Thoracic aorta (tissue), 2 donors: ENCODE measurements at places on chromosomes 1 and 21.
A peak's percentile ranks its signal among the peaks of the same experiment; 100 is the strongest.

GRCh38 chr1:59554011-59554663 lies 257.2 kb downstream of the FGGY start:
- no peak overlapping the region for H3K27ac ChIP-seq
- peaks cover 34% of the 10 kb centered on the region for H3K4me1 ChIP-seq
- no peak for DNase-seq
- H3K4me3 ChIP-seq = no peak overlapping the region
- H3K36me3 ChIP-seq = no peaks in the 10 kb centered on the region

GRCh38 chr1:176854758-176855745 lies 309.5 kb downstream of the ASTN1 start:
- H3K36me3 ChIP-seq = no peaks in the 10 kb centered on the region

DNA sequence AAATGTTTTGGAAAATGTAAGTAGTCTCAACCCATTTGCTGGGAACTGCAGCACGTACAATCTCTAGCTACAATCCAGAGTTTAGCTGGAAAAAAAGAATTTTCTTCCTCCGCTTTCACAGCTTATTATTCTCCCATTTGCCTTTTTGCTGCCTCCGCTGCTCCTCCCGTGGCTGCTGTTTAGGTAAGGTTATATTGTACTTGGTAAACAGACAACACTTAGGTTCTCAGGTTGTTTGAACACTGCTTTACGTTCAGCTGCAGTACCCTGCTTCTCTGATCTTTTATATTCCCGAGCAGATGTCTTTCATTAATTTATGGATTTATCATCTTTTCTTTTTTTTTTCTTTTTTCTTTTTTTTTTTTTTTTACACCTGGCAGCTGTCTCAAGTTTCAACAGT lies 14.3 kb downstream of the PROX1 start:
- no peaks in the 10 kb centered on the region for H3K4me1 ChIP-seq
- H3K4me3 ChIP-seq = no peak overlapping the region
- H3K36me3 ChIP-seq = no peaks in the 10 kb centered on the region
- H3K27ac ChIP-seq = no peak overlapping the region

DNA sequence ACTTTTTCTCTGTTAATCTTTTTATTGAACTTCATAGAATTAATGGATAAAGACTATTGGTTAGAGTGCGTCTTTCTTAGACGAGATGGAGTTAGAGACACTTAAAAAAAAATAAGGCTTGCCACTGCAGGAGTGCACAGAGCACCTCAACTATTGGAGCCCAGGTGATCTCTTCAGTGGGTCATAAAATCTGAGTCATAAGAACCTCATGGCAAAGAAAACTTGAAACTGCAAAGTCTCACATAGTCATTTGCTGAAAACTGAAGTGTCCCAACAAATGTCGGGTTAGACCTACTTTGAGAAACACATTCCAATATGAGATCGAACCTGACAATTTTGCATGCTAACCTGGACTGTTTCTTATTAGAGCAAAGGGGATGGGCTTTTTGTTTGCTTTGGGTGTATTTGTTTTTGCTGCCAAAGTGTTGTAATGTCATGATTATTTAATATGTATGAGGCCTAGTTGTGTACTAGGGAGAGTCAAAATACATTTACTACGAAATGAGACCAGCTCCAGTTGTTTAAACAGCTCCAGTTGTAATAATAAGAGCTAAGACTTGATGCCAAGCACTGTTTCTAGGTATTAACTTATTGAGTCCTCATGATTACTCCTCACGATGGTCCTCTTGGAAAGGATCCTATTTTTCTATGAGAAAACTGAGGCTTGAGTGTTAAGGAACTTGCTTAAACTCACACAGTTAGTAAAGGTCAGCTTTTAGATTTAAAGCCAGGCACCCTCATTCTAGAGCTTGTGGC lies 65.1 kb downstream of the DDR2 start:
- no peaks in the 10 kb centered on the region for H3K36me3 ChIP-seq
- H3K4me1 ChIP-seq = peaks cover 4% of the 10 kb centered on the region
- H3K4me3 ChIP-seq = no peak overlapping the region
- DNase-seq = no peak

DNA sequence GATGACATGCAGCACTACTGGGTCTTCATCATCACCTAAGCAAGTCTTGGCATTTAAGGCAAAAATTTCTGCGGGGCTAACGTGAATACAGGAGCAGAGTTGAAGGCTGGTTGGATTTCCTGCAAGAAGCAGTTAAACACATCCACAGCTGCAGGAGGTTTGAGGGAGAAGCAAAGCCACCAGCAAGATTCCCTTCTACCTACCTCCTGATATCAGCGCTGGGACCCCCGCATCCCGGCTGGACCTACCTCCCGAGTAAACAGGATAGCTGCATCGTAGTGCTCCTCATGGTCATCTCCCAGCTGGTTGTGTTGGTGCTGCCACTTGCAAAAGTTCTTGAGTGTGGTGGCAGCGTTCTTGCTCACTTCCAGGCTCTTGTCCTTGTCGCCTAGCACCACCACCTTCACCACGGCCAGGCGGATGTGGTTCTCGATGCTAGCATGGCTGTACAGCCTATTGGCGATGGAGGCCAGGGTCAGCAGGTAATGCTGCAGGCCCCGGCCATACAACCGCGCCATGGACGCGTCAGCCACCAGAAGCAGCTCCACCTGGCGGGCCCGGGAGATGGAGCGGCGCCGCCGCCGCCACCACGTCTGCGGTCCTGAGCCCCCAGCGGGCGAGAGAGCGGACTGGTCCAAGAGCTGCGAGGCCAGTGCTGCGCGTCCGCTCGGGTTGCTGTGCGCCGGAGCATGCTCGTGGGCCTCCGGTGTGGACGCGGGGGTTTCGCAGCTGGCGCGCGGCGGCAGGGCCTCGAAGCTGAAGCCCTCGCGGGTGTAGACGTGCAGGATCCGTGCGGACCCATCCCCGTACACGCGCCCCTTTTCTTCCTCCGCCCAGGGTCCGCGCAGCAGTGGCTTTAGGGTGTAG lies 1.6 kb downstream of the ADAMTS5 start:
- no peak for DNase-seq
- no peaks in the 10 kb centered on the region for H3K36me3 ChIP-seq
- H3K4me1 ChIP-seq = peaks cover 11% of the 10 kb centered on the region
- H3K4me3 ChIP-seq = peak overlapping the region; percentile 77
- no peaks in the 10 kb centered on the region for H3K27me3 ChIP-seq

DNA sequence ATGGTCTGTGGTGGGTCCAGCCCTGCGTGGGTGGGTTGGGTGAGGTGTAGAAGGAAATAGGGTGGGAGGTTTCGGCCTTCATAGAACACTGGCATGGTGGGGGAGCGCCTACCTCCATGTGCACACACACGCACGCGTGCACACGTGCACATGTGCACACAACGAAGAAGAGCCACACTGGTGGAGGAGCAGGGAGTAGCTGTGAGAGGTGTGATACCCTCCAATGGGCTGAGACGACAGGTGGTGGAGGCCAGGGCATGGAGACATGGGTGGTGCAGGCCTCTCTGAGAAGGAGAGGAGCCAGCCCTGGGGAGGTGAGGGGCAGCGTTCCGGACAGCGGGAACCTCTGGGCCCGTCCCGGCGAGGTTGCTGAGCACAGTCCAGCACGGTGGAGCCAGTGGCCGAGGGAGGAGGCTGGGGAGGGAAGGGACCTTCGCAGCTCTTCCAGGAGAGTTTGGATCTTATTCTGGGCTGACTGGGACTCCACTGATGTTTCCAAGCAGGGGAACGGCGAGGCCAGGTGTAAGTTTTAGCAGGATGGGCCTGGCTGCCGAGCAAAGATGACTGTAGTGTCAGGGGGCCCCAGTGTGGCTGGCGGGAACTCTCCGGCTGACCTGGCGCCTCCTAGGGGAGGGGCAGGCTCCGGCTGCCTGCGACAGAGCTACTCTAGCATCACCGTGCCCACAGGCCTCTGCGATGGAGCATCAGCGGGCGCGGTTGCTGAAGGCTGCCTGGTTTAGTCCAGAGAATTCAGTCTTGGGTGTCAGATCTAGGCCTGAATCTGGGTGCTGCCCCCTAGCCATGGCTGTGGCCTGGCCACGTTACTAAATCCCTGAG lies 107.2 kb downstream of the ARHGEF10L start:
- peak overlapping the region; percentile 92 for H3K27ac ChIP-seq
- H3K27me3 ChIP-seq = no peaks in the 10 kb centered on the region
- peaks cover 57% of the 10 kb centered on the region for H3K36me3 ChIP-seq
- DNase-seq = no peak
- no peak overlapping the region for H3K4me3 ChIP-seq
- peaks cover 17% of the 10 kb centered on the region for H3K4me1 ChIP-seq

DNA sequence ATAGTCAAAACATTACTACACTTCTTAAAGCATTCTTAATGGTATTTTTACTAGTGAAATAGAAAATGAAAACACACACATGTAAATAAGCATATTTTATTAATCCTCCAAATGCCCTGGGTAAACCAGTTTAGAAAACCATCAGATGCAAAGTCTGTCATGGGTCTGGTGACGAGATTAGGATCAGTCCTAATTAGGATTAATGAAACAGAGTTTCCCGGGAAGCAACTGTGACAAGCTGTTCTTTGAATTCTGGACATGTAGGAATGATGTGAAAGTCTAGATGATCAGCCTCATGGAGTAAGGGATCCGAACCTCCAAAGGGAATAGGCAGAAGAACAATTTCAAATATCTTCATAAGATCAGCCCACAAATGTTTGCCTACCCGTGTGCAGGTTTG lies 250.2 kb downstream of the KIF26B start:
- H3K27me3 ChIP-seq = no peaks in the 10 kb centered on the region
- H3K4me3 ChIP-seq = no peak overlapping the region
- DNase-seq = no peak
- H3K27ac ChIP-seq = no peak overlapping the region

- DNase-seq = no peak
- no peaks in the 10 kb centered on the region for H3K4me1 ChIP-seq
- H3K36me3 ChIP-seq = no peaks in the 10 kb centered on the region
- no peaks in the 10 kb centered on the region for H3K27me3 ChIP-seq
Measured at GRCh38 chr1:77084457-77084856, 134.8 kb downstream of the PIGK start.

- H3K36me3 ChIP-seq = no peaks in the 10 kb centered on the region
- no peak overlapping the region for H3K27ac ChIP-seq
- peaks cover 17% of the 10 kb centered on the region for H3K27me3 ChIP-seq
- no peak overlapping the region for H3K4me3 ChIP-seq
- no peak for DNase-seq
Measured at GRCh38 chr1:200034262-200034557, 6.7 kb downstream of the NR5A2 start.

DNA sequence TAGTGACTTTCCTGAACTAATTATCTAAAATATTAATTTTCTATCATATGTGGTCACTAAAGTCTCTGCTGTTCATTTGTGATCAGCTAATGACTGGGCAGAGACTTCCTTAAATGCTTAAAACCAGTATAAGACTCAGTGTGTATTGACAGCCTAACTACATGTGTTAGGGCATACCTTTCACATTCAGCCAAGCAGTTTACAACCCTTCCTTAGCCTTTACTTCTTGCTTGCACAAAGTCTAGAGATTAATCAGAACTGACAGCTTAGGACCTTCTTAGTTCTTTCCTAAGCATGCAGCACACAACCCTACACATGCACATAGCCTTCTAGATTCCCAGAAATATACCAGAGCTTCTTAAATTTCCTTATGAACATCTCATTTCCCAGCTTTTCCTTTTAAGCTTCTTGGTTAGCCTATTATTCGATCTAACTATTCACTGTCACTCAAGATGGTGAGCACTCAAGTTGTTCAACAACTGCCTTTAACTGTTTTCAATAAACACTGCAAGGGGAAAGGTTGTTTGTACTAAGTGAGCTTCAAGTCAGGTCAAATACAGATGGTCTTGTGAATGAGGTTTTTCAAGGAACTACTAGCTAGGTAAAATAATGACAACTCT lies 13.4 kb downstream of the EYA3 start:
- H3K27ac ChIP-seq = peak overlapping the region; percentile 61
- peaks cover 4% of the 10 kb centered on the region for H3K36me3 ChIP-seq
- H3K27me3 ChIP-seq = no peaks in the 10 kb centered on the region
- no peak for DNase-seq

DNA sequence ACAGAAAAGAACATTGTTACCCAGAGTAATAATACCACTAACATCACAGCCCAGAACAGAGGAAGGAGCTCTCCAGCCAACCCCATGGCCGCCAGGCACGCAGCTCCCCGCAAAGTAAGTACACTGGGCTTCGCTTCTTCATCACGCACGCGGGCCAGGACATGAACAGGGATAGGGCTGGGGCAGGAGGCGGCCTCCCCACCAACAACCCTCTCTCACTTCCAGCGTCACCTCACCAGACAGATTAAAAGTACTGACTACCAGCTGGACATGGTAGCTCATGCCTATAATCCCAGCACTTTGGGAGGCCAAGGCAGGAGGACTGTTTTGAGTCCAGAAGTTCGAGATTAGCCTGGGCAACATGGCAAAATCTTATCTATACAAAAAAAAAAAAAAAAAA lies 78.3 kb downstream of the NPHP4 start:
- no peaks in the 10 kb centered on the region for H3K36me3 ChIP-seq
- DNase-seq = no peak
- no peaks in the 10 kb centered on the region for H3K27me3 ChIP-seq
- peaks cover 5% of the 10 kb centered on the region for H3K4me1 ChIP-seq
- H3K27ac ChIP-seq = no peak overlapping the region

DNA sequence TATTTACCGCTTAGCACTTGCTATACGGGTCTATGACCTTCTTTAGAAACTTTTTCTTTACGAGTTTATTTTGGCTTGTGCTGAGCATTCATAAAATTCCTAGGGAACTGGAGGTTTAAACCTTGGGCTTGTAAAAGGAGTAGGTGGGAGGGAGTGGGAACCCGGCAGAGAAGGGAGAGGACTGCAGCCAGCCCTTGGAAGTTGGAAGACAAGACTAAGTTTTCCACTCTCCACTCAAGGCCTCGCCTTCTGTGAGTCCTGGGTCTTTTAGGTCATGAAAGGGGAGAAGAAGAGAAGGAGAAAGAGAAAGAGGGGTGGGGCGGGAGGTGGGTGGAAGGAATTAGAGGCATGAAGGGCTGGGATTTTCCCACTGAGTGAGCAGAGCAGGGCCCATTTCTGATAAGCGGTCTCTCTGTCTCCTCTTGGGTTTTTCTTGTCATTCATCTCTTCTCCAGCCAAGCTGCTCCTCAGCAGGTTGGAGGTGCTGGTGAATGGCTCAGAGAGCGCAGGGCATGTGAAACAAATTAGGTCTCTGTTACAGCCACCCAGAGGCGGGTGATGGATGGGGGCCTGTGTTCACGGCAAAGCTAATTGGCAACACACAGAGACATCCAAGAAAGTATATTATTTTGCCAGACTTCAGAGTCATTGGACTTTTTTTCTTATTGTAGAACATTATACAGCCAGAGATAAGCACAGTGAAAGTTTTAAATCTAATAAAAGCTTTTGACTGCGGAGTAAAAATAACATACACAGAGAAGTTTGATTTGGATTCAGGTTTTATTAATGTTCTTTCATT lies 247.3 kb downstream of the FOXD2 start:
- no peak for DNase-seq
- H3K27ac ChIP-seq = peak overlapping the region; percentile 80
- peak overlapping the region; percentile 45 for H3K4me3 ChIP-seq
- no peaks in the 10 kb centered on the region for H3K27me3 ChIP-seq
